ENCODE measurements at places on chromosomes 13 and 19. TPM values are rescaled to one million over a fixed set of nuclear protein-coding genes. Genes with fewer than 3 reads are reported as not detected.

Gene CELF5
- total RNA-seq, result not detected

DNA sequence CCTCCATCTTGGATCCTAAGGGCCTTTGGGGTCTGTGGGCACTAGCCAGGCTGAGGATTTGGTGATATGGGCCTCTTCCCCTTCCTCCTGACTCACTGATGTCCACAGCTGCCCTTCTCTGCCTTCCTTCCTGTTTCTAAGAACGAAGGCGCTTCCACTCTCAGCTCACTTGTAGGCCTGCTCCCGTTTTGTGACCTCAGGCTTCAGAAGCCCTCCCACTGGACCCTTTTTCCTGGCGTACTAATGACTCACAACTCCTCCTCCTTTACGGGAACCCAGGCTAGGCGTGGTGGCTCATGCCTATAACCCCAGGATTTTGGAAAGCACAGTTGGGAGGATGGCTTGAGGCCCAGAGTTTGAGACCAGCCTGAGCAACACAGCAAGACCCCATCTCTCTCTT, 55.6 kb downstream of the TMED1 start:
- peak; percentile 33 for DNase-seq

DNA sequence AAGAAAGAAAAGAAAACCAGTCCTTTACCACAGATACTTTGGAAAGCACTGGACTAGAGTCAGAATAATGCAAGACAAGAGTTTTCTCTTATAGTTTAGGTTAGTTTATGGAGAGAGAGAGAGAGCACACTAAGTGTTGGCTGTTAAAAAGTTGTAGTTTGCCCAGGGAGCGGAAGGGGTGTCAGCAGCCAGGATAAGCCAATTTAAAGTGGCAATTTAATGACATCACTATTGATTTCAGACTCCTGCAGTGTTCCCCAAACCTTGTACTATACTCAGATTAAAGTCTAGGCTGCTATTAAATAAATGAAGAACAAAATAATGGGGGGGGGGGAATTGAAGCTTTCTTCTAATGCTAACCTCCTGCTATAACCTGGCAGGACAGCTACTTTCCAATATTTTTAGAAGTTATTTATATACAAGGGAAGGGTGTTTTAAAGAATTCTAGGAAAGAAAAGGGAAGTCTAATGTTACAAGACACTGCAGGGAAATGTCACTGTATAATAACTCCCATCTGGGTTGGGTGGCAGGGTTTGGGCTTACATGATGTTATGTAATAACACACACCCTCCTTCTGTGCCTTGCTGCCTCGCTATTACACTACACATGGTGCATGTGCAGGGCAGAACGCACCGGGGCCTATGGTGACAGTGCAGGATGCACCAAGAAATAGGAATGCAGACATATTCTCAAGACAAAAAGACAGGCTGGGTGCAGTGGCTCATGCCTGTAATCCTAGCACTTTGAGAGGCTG, 19.9 kb downstream of the TPT1 start:
- DNase-seq, result no peak

Gene RNF113B
- not detected for total RNA-seq

GRCh38 chr19:35223084-35223790, 5.3 kb downstream of the FAM187B start:
- DNase-seq, result no peak

DNA sequence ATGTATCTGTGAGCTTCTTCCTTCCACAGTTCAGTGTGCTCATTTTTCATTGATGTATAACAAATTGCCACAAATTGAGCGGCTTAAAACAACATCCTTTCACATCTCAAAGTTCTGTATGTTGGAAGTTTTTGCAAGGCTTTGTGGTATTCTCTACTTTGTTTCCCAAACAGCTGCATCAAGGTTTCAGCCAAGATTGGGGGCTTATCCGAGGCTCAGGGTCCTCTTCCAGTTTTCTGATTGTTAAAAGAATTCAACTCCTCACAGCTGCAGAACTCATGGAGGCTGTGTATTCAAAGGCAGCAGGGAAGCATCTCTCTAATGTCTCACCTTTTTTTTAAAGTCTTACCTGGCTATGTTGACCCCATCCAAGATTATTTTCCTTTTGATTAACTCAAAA, 1369.8 kb downstream of the PCDH9 start:
- DNase-seq, result no peak

GRCh38 chr13:68125087-68125480, 894.9 kb upstream of the PCDH9 start:
- no peak for DNase-seq

DNA sequence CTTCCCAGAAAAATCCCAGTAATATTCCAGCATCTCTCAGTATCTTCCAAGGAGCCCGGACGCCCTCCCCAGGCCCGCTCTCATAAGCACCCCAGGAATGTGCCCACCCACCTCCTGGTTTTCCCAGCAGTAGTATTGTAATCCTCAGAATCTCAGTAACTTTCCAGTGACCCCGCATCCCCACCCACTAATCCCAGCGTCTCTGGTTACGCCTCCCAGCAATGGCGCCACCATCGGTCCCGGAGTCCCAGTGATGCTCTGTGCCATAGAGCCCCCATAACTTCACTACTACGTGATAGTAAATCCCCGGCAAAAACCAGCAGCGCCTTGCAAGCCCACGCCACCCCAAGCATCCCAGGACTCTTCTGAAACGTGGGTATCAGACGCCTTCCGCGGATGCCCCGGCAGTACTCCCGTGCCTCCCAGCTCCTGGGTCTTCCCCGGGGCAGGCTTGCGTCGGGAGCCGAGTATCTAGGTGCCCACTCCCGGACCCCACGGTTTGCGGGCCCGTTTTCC, 928 bp upstream of the PNPLA6 start:
- DNase-seq, result peak; percentile 72

Gene TBXA2R
- total RNA-seq, result 0.39 TPM

DNA sequence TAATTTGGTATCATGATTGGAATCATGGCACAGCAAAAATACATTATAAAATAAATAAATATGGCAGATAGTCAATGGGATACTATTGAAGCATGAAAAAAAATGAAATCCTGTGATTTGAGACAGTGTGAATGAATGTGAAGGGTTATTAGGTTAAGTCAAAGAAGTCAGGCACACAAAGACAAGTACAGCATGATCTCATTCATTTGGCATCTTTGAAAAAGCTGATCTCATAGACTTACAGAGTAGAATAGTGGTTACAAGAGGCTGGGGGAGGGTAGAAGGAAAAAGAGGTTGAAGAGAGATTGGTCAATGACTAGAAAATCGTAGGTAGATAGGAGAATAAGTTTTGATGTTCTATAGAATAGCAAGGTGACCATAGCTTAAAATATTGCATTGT, 295.1 kb upstream of the SLITRK5 start:
- DNase-seq, result no peak

- DNase-seq, result no peak
Observed at GRCh38 chr13:34307607-34308006, 489.7 kb downstream of the RFC3 start.

Gene LMTK3
- total RNA-seq, result under 0.01 TPM

- no peak for DNase-seq
Observed at GRCh38 chr19:15126131-15126910, 19.1 kb downstream of the SYDE1 start.

Gene SBK2
- not detected for total RNA-seq

DNA sequence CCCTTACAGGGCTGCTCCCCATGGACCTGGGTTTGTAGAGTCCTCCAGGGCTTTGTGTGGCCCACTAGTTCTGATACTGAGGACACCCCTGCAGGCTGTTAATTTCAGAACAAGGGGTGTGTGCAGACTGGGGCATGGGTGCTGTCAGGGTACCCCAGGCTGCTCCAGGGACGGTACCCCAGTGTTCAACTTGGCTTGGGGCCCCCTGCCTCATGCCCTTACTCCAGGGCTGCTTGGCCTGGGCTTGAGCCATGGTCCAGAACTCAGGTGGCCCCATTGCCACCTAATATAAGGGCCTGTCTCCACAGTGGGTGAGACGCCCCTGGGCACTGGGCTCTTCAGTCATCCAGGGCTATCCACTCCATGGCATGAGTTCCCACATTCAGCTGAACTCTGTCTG, 1417.6 kb downstream of the UQCRFS1 start:
- DNase-seq, result no peak

GRCh38 chr19:55085923-55086715, 10.4 kb downstream of the EPS8L1 start:
- DNase-seq, result no peak

DNA sequence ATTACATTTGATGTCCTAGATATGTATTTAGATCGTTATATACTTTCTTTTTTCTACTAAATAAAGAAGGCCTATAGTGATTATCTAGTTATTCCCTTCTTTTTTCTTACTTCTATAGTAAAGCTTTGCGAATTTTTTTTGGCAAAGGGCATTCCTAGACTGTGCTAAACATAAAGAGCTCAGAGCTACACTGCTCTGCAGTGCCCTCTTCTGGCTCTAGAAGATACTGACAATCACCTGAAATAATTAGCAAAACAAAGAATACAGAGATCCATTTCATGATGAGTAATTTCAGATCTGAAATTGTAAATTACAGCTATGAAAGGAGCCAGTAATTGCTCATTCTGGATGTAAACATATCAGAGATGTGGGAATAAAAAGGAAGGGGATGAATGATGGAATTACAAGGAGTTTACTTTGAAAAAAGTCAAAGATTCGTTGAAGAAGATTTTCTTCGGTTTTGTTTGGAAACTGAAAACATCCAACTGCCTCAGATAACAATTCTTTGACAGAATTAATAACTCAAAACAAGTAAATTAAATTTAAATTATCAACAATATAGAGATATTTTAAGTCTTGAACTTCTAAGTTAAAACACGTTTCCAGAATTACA, 288.5 kb downstream of the NALCN start:
- DNase-seq, result peak; percentile 44

GRCh38 chr13:30224732-30225131, 82.6 kb downstream of the KATNAL1 start:
- peak; percentile 4 for DNase-seq

Gene ADGRE2
- total RNA-seq, result 0.17 TPM

Gene LGALS4
- total RNA-seq, result not detected

DNA sequence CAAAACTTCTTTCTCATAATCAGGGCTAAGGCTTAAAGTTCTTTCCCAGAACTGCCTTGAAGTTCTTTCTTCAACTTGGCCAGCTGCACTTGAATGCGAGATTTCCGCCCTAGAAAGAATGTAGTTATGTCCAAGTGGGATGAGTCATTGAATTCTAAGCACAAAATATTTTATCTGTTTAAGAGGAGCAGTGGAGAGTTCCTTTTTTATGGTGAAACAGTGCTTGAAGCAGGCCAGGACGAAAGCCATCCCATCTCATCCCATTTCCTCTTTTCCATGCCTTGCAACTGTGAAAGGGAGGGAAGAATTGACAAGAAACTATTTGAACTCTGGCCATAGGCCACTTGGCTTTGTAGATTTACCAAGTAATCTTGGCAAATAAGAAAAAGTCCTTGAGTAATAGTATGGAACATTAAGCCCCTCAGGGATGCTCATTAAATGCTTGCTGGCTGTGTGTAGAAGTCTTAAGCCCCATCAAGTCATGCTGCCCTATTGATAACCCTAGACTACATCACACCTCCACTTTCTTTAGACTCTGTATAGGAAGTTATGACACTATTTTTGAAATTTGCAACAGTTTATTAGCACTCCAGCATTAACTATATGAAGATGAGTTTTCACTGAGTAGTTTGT, 174.5 kb downstream of the KCTD12 start:
- DNase-seq, result peak; percentile 36

Measured in Daoy (cell line).